ENCODE measurements at places on chromosomes 5 and 9.

GRCh38 chr5:14806456-14806855, 65.1 kb downstream of the ANKH start:
- DNase-seq, result no peak

DNA sequence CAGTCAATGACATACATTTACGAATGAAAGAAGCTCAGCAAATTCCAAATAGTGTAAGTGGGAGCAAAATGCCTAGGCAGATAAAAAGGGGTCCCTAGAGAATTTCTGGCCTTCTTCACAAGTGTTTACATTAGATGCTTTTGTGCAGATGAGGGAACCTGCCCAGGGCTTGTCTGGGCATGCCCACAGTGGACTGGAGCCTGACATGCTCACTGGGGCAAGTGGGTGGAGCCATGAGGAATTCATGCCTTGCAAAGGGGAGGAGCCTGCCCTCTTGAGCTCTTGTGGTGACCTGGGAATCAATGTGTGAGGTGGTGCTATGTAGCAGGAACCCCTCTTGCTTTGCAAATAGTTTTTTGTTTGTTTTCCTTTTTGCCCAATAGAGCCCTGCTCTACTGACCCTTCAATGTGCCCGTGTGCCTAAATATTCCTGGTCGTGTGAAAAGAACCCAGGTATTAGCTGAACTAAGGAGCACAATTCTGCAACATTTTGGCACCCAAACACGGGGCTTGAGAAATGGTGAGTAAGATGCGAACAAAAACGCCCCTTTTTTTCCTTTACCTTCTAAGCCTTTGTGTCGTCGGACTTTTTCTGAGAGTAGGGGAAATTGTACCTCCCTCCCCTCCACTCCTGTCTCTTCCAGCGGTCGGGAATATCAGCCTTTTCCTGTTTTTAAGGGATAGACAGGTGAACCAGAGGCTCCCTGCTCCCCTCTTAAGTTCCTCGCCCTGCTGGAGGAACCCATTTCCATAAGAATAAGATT, 433.8 kb upstream of the CDH9 start:
- DNase-seq, result no peak

DNA sequence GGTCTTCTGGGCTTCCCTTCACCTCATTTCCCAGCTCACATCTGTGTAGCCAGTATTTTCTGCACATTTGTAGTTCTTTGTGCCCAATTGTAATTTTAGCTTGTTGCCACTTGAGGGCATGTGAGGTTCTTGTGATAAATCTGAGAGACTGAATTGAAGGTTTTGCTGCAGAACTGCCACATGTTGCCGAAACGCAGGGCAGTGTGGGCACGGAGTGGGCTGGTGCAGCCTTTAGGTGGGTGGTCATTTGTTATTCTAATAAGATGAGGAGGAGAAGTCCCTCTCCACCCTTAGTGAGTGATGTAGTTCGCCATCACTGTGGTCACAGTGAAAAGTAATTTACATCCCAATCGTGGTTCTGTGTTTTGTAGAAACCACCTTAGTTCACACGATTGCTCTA, 21.2 kb downstream of the OTULIN start:
- peak; percentile 82 for DNase-seq

DNA sequence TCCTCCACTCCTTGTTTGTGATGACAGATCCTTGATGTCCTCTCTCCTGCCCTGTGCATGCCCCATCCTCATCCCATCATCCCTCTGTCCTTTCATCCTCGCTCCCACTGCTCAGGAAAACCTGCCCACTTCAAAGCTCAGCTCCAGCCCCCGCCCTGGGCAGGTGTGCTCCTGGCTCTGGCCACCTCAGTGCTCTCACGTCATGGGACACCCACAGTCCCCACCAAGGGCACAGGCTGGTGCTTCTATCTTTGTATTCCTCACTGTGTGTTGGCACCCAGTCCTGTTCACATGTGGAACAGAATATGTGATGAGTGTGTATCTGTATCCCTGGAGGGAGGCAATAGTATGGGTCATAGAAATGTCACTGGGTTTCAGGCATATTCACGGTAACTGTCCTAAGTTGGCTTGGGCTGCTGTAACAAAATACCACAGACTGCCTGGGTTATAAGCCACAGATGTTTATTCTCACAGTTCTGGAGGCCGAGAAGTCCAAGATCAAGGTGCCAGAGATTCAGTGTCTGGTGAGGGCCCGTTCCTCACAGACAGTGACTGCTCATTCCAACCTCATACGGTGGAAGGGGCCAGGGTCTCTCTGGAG, 13.5 kb downstream of the GFPT2 start:
- DNase-seq, result no peak

GRCh38 chr9:95446259-95446658, 70.5 kb downstream of the PTCH1 start:
- no peak for DNase-seq

- DNase-seq, result no peak
Measured at GRCh38 chr5:57338068-57338867, 144.3 kb downstream of the ACTBL2 start.

- DNase-seq, result peak; percentile 54
Measured at GRCh38 chr5:143041461-143041860, 271.3 kb downstream of the ARHGAP26 start.

GRCh38 chr5:130024006-130024405, 119.7 kb downstream of the CHSY3 start:
- no peak for DNase-seq

DNA sequence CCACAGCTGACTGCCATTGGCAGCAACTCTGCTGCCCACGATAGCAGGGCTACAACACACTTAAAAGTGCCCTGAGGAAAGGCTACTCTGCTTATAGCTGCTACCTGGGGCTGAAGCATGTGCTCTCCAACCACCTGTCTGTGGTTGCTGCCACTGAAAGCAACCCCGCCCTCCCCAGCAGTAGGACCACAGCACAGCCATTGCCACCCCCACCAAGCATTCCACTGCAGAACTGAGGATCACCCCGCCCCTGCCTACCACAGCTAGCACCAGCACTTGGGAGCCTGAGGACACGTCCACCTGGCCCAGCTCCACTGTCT, 85.8 kb downstream of the LPAR1 start:
- no peak for DNase-seq

GRCh38 chr9:4980086-4980727, 4.9 kb upstream of the JAK2 start:
- DNase-seq, result no peak

DNA sequence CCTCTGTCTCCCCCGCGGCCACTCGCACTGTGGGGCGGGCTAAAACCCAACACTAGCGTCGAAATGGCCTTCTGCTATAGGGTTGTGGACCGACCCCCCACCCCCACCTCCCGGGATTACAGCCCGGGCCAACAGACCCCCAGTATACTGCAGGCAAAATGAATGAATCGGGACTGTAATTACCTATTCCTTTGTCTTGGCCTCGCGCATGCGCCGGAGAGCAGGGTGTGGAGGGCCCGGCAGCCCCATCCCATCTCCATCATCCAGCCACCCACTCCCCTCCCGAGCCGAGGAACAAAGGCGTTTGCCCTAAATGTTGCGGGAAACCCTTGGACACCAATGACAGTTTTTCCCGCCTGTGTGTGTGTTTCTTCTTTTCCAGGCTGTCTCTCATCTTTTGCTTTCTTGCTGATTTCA, 1.6 kb downstream of the BASP1 start:
- DNase-seq, result peak; percentile 62

- no peak for DNase-seq
Measured at GRCh38 chr5:149172261-149172660, 31.0 kb downstream of the ABLIM3 start.

DNA sequence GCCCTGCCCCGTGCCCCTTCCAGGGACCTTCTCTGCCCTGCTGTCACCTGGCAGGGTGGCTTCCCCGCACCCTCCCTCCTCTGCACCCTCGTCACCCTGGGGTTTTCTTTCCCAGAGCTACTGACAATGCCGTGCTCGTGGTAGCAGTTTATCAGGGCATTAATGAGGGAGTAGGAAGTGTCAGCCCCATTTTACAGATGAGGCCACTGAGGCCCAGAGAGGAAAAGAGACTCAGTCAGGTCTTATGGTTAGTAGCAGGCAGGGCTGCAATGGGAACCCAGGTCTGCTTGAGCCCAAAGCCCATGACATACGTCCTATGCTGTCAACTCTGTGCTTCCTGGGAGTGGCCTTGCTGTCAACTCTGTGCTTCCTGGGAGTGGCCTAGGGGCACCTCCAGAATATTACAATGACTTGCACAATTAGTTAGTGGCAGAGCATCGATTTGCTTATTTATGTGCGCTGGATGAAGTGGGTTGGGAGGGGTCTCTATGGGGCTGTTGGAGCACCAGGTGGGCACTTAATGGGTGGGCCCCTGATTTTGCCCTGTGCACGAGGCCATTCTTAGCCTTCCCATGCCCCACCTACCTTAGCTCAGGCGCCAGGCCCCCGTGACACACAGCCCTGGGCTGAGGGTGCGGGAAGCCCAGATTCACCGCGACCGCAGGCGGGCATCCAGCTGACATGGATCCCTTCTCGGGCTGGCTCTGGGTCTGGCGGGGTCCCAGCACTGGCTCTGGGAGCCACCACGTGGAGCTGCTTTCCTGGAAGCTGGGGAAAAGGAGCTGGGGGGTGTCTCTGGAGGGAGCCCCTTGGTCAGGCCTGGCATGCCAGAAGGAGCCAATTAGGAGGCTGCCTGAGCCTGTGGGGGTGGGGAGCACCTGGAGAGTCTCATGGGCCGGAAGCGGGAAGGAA, 82.0 kb upstream of the ORM1 start:
- DNase-seq, result no peak

GRCh38 chr9:90900130-90900529, 98.5 kb downstream of the SYK start:
- DNase-seq, result no peak

DNA sequence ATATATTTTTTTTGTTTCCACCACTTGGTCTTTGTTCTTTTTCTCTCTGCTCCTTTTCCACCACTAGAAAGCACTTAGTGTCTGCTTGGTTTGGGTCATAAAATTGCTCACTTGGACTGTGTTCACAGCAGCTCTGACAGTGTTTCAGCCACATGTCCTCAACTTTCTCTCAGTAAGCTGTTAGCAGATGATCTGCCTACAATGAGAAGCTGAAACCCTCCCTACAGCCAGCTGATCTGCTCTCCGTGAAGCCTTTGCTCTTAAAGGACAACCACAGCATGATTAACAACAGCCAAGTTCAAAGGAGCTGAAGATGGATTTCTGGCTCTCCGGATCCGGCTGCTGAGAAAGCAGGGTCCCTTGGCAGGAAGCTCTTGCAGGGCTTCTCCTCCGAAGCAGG, 31.6 kb downstream of the PRLR start:
- no peak for DNase-seq

DNA sequence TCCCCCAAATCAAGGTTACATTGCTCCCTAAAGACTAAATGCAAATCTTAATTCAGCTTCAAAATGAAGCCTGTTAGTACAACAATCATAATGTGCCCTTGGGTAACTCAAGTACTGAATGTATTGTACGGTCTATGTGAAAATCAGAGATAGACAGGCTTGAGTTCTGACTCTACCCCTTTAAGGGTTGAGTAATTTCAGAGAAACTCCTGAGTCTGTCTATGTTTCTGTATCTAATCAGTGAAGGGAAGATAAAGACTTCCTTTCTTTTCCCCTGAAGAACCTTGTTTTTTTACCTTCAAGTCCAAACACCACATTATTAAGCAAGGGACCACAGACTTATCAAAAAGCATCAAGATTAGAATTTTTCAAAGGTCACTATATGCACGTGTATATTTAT, 108.2 kb downstream of the MPDZ start:
- no peak for DNase-seq

DNA sequence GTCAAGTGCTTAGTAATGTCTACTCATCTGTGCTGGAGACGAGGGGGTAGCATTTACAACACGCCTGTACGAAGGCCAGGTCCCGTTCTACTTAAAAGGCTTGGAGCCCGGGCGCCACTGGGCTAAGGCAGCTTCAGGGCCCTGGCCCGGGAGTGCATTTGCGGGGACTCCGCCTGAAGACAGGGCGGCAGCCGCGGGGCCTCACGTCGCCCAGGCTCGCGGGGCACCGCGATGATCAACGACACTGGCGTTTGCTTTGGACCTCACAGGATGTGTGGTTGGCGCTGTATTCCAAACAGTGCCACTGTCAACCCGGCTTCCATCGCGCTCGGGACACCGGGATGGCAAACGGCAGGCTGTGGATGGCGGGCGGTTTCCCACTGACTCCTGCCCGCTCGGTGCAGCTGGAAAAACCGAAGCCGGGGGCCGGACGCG, 1.1 kb upstream of the TENT4A start:
- DNase-seq, result peak; percentile 54

GRCh38 chr5:155080721-155081120, 67.2 kb downstream of the KIF4B start:
- DNase-seq, result no peak

DNA sequence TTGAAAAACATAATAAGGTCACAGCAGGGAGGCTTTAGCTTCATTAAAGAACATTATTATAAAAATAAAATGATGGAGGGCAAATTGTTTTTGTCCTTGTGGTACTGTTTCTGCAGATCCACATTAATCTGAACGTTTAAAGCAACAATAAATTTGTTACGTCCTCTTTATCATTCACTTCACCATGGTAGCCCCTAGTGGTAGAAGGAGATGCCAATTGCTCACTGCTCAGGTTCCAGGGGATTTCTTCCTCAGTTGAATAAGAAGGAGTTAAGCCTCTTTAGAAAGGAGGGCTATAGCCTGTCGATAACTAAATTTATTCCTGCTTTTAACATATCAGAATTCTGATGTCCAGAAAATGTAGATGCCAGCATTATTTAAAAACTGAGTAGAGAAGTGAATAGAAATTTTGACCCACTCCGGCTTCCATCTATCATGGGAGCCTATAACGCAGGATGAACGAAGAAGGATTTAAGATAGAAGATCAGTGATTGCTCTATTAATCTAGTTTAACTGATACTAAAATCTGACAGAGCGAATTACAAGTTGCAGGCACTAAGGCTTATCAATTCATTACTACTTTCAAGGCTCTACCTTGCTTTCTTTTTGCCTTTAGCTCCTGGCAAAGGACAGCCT, 692.3 kb downstream of the PTPRD start:
- DNase-seq, result no peak

DNA sequence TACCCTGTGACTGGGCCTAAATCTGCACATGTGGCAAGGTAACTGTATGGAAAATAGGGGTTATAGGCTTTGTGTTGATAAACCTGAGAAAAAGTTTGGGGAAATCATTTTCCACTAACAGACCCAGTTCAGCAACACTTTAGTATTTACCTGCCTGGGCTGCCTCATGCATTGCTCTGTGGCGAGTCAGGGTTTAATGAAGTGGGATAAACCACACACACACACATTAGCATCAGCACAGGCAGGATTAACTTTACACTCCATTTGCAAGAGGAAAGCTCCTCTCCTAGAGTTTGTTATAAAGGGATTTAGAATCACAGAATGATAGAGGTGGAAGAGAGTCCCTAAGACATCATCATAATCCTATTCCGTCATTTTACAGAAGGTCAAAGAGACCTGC, 20.0 kb upstream of the ZCCHC7 start:
- DNase-seq, result no peak

- no peak for DNase-seq
Measured at GRCh38 chr5:51521583-51521982, 138.3 kb downstream of the ISL1 start.

GRCh38 chr5:157168286-157168685, 2.2 kb upstream of the GARIN3 start:
- no peak for DNase-seq

GRCh38 chr9:11318946-11319345, 706.1 kb upstream of the PTPRD start:
- no peak for DNase-seq

GRCh38 chr5:1195916-1196315, 5.5 kb upstream of the SLC6A19 start:
- DNase-seq, result no peak

Measured in Ammon's horn (tissue), 1 donor.